Right cardiac atrium (tissue), 5 donors: ENCODE measurements at places on chromosomes 4 and X.

DNA sequence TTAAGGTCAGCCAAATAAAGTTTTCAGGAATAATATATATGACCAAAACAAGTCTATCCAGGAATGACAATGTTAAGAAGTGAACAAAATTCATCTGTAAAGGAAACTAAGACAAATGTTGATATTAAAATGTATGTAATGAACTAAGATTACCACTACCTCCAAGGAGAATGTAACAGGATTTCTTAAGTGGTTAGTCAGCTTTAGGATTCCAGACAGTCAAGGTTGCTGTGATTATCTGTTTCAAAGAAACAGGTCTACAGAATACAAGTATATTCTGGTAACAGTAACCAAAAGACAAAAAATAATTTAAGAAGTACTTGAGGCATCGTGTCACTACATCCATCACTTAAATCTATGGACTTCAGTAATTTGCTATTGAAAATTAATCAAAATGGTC, 172.8 kb downstream of the SCFD2 start:
- no peak for DNase-seq

DNA sequence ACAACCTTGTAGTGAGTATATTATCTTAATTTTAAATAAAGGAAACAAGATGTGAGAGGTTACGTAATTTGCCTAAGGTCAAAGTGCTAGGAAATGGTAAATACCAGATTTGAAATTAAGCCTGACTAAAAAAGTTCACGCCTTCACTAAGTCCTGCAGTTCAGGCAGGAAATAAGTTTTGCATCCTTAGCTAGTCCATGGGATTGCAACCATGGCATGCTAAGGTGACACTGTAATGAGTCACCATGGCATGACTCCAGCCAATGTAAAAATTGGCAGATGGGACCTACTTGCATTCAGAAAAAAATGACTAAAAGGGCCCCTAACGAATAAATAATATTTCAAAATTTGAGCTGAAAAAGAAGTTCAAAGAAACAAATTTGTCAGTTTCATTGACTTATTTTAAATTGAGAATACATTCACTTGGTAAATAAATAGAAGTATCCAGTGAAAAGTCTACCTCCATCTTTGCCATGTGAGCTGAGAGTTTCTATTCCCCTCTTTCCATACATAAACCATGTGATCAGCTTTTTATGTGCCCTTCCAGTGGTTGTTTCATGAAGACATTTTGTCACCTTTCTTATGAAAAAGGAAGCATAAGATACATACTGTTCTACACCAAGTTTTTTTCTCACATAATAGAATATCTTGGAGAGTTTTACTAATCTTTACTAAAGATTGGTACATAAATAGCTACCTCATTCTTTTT, 72.4 kb downstream of the ANKRD50 start:
- no peak for DNase-seq

DNA sequence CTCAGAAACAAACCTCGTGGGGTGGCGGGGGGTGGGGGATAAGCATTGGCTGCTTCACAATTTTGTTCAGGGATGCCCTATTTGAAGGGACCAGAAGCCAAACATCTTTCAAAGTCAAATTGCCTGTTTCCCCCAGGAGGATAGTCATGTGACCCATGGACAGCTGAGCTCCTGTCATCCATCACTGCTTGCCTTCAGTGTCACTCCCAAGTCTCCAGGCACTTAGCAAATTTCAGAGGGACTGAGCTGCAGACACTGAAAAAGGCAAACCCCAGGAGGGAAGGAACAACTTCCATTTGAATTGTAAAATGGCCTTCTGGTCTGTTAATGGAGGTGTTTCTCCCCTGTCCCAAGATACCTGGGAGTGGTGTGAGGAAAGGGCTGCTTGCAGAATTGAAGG, 73.4 kb downstream of the FRMPD3 start:
- no peak for DNase-seq

- no peak for DNase-seq
Observed at GRCh38 chrX:133306316-133306715, 88.2 kb upstream of the TFDP3 start.

GRCh38 chrX:44903830-44904530, 31.0 kb downstream of the KDM6A start:
- no peak for DNase-seq

GRCh38 chr4:98688411-98689290, 30.2 kb upstream of the TSPAN5 start:
- DNase-seq = no peak

GRCh38 chr4:138010639-138011038, 231.5 kb downstream of the SLC7A11 start:
- no peak for DNase-seq
